WTC11 (cell line): ENCODE measurements at places on chromosomes 4 and X. TPM values are rescaled to one million over a fixed set of nuclear protein-coding genes. Genes with fewer than 3 reads are reported as not detected.

Gene UGT2B17
- total RNA-seq: 0.14 to 0.18 TPM in 2 of 3 replicates, not detected in the other

Gene PCDH19
- 1.5 to 2.1 TPM (median 1.8 TPM) in 3 replicates for total RNA-seq

Gene MAGEA3
- 0.80 to 1.8 TPM (median 1.1 TPM) in 3 replicates for total RNA-seq

Gene RHOXF2
- total RNA-seq: 0.07 to 0.20 TPM in 2 of 3 replicates, not detected in the other

Gene IRF2
- 9.3 to 11.8 TPM (median 11.3 TPM) in 3 replicates for total RNA-seq

Gene RIBC1
- 0.94 to 1.1 TPM (median 1.1 TPM) in 3 replicates for total RNA-seq

Gene GPRIN3
- total RNA-seq: 1.5 to 2.0 TPM (median 1.5 TPM) in 3 replicates

Gene SOX3
- 16.3 to 19.8 TPM (median 19.5 TPM) in 3 replicates for total RNA-seq

Gene HPRT1
- 37.7 to 40.3 TPM (median 38.2 TPM) in 3 replicates for total RNA-seq

Gene P2RY10
- total RNA-seq: 0.09 to 0.23 TPM in 2 of 3 replicates, not detected in the other

Gene SSX3
- 0.25 TPM in 1 of 3 replicates, not detected in the others for total RNA-seq

Gene UGT2B11
- not detected in 3 replicates for total RNA-seq

DNA sequence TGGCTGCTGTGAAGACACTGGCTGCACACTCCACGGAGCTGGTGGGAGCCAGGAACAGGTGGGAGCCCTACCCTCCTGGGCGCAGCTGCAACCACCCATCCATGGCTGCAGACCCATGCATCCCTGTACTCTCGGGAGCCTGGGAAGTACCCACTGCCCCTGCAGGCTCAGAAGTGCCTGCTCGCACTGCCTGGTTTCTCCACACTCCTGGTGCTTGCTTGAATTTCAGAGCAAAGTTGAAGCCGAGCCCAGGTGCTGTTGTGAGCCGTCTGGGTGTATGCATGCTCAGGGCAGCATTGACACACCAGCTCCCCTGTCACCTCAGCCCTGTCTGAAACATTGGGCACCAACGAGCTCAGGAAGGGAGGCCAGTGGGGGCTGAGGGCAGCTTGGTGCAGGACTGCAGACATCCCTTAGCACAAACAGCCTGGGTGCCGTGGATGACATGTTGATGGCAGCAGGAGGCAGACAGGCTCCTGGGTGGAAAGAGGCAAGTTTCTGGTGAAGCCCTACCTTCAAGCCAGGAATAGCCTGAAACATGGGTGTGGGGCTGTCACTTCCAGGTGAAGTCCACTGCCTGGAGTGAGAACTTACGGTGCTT, 585.9 kb downstream of the PCDH18 start:
- no peak for DNase-seq

DNA sequence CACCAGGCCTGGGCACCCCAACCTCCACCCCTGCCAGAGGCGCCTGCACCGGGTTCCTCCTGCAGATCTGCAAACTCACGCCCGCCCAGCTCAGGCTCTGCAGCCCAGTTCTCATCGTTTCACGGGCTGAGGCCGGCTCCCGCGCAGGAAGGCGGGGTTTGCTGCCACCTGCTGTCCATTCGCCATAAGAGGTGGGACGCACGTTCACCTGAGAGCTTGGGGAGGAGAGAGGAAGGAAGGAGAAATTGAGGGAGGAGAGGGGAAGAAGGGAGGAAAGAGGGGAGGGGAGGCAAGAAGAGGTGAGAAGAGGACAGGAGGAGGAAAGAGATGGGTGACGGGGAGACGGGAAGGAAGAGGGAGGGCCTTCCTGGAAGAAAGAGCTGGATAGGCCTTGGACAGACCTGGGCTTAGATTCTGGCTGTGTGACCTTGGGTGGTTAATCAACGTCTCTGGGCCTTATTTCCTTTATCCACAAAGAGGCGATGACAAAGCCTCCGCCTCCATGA, 114.5 kb downstream of the ADRA2C start:
- peak; percentile 93 for DNase-seq

DNA sequence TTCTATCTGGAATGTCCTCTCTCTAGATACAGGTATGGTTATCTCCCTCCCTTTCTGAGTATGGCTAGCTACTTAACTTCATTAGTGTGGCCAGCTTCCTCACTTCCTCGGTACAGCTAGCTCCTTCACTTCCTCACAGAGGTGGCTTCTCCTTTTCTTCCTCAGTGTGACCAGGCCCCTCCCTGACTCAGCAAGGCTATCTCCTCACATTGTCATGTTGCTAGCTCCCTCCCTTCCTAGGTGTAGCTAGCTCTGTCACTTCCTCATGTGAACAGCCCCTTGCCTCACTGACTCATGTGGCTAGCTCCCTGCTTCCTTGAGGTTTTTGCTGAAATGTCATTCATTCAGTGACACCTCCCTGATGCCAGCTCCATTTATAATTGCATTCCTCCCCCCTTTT, 67.3 kb upstream of the DDIT4L start:
- DNase-seq: no peak

DNA sequence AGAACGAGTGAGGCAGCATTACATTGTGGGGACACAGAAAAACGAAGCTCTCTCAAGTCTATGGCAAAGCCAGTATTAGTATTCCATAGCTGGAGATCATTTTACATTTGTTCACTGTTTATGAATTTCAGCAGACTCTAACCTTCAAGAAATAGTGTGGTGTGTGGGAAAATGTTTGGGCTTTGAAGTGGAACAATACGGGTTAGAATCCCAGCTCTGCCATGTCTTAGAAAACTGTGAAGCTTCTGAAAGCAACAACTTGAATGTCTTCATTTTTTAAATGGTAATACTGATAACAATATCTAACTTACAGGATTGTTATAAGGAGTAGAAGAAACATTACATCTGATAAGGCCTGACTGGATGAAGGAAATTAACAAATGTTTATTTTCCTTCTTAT, 217.7 kb downstream of the NR3C2 start:
- no peak for DNase-seq

- no peak for DNase-seq
Observed at GRCh38 chr4:8295471-8295870, 25.9 kb downstream of the HTRA3 start.

GRCh38 chr4:141541851-141542250, 94.5 kb upstream of the IL15 start:
- DNase-seq: no peak

DNA sequence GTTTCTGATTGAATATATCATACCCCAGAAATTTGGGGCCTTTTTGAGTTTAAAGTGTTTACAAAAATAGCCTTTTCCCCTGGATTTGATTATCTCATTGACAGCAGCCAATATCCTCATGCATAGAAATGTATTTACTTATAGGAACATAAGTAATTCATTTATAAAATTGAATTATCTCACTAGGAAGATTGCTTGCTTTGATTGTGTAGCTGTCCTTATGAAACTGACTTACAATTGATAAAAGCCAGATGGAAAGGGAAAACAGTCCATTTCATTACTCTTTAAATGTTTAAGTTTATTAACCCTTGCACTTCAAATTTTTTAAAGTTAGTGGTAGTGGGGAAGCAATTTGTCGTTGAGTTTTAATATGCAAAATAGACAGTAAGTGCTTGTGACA, 310.2 kb upstream of the TBX22 start:
- no peak for DNase-seq

GRCh38 chrX:26845056-26845455, 618.1 kb downstream of the PPP4R3C start:
- no peak for DNase-seq

- no peak for DNase-seq
Observed at GRCh38 chr4:28167411-28167810, 1306.8 kb downstream of the STIM2 start.

DNA sequence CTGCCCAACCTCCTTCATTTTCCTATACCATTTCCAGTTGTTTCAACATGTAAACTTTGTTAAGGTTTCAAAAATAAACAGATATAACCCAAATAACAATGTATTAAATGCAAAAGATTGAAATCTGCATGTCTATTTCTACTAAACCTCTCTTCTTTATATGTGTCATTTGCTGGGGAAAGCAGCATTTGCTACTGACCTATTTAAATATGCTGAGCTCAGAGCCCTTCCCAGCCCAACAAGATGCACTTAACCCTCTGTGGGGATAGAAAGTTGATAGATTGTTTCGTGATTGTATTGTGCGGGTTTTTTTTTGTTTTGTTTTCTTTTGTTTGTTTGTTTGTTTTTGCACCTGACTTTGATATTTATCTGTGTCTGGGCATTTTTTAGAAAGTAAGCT, 139.5 kb downstream of the UCHL1 start:
- DNase-seq: no peak

DNA sequence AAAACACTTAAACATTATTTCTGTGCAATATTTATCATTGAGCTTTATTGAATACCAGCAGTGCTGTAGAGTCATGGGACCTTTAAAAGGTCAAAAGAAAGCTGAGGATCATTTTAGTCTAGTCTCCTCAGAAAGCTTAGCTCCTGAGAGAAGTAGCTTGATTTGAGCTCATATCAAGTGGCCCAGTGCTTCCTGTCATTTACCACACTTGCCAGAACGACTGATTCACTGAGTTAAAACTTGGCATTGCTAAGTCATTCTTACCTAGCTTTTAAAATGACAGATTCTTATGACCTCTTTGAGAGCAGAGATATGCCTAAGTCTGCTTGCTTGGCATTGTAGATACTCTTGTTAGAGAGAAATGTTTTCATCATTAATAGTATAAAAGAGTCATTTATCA, 15.2 kb downstream of the SEPTIN11 start:
- DNase-seq: no peak

DNA sequence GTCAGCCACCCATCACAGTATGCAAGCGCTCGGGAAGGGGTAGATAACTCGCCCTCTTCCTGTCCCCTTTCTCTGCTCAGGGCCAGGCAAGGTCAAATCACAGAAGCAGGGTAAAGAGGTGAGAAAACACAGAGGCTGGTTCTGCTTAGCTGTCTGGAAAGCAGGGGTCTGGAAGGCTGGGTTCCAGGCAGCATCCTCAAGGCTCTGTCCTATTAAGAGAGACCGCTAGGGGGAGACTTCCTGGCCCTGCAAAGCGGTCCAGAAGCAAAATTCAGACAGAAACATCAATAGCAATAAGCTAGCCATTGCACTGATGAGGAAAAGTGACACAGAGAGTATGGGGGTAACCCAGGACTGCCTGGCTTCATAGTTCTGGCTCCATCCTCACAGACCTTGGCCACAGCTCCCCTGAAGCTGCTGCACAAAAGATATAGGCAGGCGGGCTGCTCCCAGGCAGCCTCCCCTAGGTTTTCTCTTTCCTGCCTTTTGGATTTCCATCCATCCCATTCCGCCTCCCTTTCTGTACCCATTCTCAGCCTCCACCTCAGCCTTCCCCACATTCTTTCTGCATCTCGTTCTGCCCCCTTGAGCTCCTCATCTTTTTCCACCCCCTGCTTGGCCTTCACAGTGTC, 308.5 kb downstream of the EVC2 start:
- DNase-seq: peak; percentile 42

- no peak for DNase-seq
Observed at GRCh38 chr4:3467601-3468031, 4.5 kb downstream of the DOK7 start.

DNA sequence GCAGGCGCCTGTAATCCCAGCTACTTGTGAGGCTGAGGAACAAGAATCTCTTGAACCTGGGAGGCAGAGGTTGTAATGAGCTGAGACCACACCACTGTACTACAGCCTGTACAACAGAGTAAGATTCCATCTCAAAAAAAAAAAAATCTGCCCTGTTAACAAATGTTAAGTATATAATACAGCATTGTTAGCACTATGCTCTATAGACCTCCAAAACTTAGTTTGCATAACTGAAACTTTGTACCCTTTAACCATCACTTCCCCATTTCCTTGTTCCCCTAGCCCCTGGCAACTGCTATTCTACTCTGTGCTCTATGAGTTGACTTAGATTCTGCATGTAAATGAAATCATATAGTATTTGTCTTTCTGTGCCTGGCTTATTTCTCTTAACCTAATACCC, 76.7 kb downstream of the TAB3 start:
- no peak for DNase-seq

DNA sequence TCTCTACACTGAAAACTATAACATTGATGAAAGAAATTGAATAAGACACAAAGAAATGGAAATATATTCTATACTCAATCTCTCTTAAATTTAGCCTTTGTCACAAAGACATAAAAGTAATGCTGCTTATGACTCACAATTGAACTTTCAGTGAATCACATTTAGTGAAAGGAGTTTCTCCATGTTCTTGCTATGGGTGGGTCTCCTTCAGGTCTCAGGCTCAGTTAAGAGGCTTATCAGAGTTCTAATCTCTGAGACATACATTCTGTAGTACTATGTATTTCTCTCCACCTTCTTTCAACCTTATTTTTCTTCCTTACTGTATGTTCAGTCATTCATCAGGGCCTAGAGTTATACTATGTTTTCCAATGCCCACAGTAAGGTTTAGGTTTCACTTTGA, 220.9 kb downstream of the DTHD1 start:
- no peak for DNase-seq

- DNase-seq: no peak
Observed at GRCh38 chrX:13927175-13927574, 102.5 kb downstream of the GEMIN8 start.

DNA sequence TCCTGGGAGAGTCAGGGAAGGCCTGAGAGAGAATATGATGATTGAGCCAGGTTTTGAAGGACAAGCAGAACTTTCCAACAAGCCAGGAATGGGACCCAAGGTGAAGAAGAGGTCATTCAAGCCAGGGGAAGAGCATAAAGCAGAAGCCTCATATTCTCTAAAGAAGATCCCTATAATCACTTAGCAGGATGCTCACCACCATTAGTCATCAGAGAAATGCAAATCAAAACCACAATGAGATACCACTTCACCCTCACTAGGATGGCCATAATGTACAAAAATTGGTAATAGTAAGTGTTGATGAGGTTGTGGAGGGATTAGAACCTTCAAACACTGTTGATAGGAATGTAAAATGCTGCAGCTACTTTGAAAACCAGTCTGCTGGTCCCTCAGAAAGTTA, 20.5 kb upstream of the SUPT20HL1 start:
- no peak for DNase-seq

DNA sequence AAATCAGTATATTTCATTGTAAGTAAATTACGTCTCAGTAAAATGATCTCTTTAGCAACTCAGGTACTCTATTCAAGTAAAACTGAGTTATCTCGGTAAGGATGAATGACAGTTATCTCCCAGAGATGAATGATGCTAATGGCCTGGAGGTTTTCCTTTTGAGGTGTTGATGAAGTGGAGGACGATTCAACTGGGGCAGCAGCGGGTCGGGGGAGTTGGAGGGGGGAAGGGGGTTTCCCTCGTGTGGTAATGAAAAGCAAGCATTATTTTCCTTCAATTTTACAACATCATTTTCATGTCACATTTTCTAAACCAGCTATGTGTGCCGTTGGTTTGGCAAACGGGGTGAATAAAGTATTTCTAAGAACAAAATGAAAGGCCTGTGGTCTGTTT, 92.4 kb upstream of the ATXN3L start:
- no peak for DNase-seq

- no peak for DNase-seq
Observed at GRCh38 chr4:70747874-70748273, 26.1 kb downstream of the RUFY3 start.

DNA sequence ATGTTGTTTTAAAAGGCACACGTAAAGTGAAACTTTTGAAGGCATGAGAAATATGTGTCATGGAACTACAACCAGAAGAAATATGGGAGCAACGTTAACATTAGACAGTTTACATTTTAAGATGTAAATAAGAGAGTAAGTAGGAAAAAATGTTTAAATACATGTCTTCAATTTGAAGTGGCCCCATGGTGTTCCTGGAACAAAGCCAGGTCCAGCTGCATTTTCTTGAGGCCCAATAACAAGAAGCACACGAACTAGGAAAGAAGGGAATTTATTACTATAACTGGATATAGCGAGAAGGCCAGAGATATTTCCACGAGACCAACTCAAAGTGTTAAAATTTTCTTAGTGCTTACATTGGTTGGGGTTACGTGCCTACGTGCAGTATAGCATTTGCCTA, 458.1 kb downstream of the KCTD8 start:
- DNase-seq: no peak

GRCh38 chr4:19693936-19694570, 557.7 kb upstream of the SLIT2 start:
- DNase-seq: no peak

GRCh38 chr4:171532968-171533367, 280.2 kb upstream of the GALNTL6 start:
- no peak for DNase-seq

- no peak for DNase-seq
Observed at GRCh38 chr4:7973545-7973981, 33.9 kb upstream of the AFAP1 start.
